ENCODE measurements at places on chromosomes 1 and 21. TPM values are rescaled to one million over a fixed set of nuclear protein-coding genes. Genes with fewer than 3 reads are reported as not detected.

Gene LINGO4
- total RNA-seq = not detected

Gene WNT3A
- total RNA-seq = not detected

Gene C1orf116
- under 0.01 TPM for total RNA-seq

Gene ADORA1
- 0.65 TPM for total RNA-seq

Gene CCDC185
- not detected for total RNA-seq

Gene MAN1C1
- 13.4 TPM for total RNA-seq

Gene ERICH3
- not detected for total RNA-seq

Gene PAQR6
- total RNA-seq = 0.56 TPM

Gene THEMIS2
- total RNA-seq = 8.9 TPM

Gene AZIN2
- 9.2 TPM for total RNA-seq

Gene ESRRG
- total RNA-seq = not detected

Measured in smooth muscle cell of the pulmonary artery (primary cell).